Stimulated activated CD4-positive, alpha-beta T cell treated with anti-CD3 and anti-CD28 coated beads, Interleukin-1b, Interleukin-23, amount 100 ng/mL, for 4 hours (primary cell): ENCODE measurements at places on chromosomes 4 and X.

GRCh38 chr4:101856149-101856548 is 65.6 kb downstream of the BANK1 start:
- no peak for DNase-seq

- DNase-seq: no peak
Measured at GRCh38 chr4:188941524-188942119, 802.4 kb downstream of the TRIML1 start.

- DNase-seq: no peak
Measured at GRCh38 chr4:168860827-168861226, 149.2 kb downstream of the CBR4 start.

GRCh38 chr4:101475246-101475645 is 127.9 kb upstream of the PPP3CA start:
- no peak for DNase-seq

DNA sequence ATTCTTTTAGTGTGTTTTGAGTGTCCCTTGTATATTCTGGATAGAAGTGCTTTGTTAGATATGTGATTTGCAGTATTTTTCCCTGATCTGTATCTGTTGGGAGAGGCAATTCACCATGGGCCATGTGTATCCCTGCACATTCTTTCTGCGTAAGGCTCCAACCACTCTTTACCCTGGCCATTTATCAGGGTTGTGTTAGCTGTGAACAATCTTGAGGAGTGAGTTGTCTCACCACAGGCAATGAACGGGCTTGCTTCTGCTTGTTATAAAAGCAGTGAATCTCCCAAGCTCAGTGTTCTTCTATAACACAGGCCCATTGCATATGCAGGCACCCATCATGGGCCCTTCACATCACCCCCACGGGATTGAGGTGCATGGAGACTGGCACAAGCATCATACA is 18.9 kb upstream of the SMIM10 start:
- DNase-seq: no peak

DNA sequence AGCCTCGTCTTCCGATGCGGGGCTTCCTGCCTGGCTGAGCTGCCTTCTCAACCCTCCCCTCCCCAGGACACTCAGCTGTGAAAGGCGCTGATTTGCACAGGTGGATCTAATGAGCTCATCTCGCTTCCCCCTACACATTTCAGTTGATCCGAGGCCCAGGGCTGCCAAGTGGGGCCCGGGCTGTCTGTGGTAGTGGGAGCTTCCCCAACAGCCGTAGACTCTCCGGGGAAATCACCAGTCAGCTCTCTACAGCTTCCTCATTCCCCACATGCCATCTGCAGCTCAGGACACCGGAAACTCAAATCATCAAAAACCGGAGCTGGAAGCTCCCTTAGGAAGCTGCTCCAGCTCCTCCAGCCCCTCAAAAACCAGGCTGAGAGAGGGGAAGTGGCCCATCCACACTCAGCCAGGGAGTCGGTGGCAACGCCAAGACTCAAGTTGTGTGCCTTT is 56.2 kb downstream of the SMIM20 start:
- no peak for DNase-seq
